ENCODE measurements at places on chromosomes 2 and 18.

GRCh38 chr2:99982744-99983143, 159.6 kb downstream of the AFF3 start:
- DNase-seq, result no peak

GRCh38 chr2:227890495-227891079, 19.2 kb downstream of the DAW1 start:
- no peak for DNase-seq

- DNase-seq, result no peak
These were observed 18.6 kb downstream of the PRKD3 start for GRCh38 chr2:37306024-37306423.

DNA sequence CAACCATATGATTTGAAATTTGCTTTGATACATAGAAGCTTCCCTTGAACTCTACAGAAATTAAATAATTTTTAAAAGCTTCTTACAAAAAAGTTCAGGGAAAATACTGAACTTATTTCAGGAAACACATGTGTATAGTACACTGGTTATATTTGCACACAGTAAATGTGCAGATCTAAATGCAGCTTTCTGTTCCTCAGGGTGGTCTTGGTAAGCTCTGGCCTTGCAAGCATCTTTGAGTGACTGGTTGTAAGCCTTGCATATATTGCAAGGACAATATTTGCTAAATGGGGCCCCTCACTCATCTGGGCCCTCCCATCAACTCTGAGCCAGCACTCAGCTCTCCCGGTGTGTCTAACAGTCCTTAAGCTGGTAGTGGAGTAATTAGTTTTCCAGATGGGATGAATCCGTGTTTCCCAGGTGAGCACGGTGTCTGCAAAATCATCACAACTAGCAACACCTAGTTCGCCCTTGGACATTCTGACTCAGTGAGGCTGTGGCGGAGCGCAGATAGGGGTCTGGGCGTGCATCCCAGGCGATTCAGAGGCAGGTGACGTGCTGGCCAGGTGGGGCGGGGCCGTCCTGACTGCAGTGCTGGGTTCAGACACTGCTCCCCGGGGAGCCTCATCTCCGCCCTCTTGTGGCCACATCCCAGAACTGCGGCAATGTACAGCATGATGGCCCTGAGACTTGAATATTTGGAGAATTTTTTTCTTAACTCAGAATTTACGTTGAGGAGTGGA, 149.6 kb downstream of the MBP start:
- DNase-seq, result peak; percentile 88

DNA sequence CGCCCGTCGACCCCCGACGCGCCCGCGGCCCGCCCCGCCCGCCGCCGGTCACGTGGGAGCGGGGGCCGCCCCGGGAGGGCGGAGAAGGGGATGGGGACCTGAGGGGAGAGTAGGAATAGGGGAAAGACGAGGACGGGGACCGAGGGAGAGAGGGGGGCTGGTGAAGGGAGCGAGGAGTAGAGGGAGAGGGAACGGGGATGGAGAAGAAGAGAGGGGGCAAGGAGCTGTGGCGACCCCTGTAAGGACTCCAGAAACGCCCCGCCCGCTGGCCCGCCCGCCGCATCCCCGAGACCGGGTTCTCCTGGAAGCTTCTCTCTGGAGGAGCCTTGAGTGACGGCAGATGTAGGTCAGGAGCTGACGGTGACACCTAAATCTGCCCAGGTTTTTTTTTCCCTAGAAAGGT, 615 bp downstream of the ADNP2 start:
- DNase-seq, result peak; percentile 29

GRCh38 chr18:8163286-8163959, 445.8 kb upstream of the RAB12 start:
- DNase-seq, result no peak

DNA sequence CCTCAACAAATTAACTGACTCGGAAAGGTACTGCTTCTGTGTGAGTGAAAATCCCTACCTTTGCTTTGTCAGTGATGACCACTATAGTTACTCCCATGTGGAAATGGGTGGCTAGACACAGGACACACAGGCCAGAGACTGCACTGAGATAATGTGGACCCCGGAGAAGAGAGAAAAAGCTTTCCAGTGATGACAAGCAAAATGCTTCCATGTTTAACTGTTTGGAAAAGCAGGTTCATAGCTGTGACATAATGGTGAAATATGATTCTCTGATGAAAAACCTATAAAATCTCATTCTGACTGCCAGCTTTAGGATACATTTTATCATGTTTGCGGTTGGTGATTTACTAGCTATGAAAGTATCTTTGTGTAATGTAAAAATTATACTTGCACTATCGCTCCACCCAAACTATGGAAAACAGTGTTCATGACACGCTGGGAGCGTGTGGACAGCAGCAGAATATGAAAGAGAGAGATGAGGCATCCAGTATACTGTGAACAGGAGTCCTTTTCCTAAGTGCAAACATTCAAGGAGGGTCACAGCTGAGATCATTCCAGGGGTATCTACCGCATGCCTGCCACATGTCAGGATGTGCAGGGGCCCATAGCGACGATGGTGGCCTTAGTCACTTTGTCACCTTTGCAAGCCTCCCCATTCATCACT, 782.7 kb upstream of the SOX11 start:
- DNase-seq, result no peak

DNA sequence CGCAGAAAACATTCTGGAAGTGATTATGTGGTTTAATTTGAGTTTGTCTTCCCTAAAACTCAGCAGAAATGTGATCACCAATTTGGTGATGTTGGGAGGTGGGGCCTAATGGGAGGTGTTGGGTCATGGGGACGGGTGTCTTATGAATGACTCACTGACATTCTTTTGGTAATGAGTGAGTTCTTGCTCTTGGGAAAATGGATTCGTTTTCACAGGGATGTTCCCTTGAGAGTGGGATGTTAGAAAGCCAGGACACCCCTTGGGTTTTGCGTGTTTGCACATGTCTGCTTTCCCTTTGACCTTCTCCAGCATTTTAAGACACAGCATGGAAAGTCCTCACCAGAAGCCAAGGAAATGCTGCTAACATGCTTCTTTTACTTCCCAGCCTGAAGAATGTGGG, 321.5 kb upstream of the NT5C1B start:
- no peak for DNase-seq

- no peak for DNase-seq
These were observed 17.7 kb upstream of the MAL start for GRCh38 chr2:95007822-95008221.

DNA sequence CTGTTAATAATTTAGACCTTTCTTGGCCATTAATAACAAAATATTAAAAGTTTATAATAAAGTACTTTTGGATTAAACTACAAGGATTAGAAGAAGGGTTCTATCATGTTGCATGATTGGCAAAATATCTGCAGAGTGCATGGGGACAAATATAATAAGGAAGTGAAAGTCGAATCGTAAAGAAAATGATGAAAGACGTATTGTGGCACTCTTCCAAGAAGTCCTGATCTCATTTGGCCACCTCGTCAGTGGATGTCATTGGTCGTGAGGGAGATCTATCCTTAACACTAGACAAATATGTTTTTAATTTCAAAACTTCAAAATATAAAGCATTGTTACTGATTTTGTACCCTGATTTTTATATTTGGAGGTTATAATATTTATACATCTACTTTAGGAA, 197.7 kb upstream of the STON1 start:
- DNase-seq, result no peak

GRCh38 chr2:65782996-65783650, 350.7 kb upstream of the SPRED2 start:
- DNase-seq, result no peak

DNA sequence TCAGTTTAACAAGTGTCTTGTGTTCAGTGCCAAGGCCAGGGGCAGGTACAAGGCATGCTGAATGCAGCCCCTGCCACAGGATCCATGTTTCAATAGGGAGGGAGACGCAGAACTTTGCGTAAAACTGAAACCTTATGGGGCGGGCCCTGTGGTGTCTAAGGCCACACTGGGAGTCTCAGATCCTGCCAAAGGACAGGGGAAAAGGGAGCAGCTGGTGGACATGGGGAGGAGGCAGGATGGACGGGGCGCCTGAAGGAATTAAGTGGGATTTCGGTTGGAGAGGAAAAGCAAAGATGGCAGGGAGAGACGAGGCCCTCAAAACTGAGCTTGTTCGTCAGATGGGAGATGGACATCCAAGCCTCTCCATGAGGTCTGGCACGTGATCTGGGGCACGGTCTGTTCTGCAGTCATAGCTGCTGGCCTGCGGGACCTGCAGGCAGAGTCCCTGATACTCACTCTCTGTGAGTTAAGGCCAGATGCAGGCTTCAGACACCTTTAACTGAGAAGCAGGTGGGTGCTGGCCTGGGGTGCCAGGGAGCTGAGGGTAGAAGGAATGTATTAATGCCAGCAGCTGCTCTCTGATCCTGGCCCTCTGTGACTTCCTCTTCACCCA, 48.8 kb downstream of the TCF7L1 start:
- no peak for DNase-seq

- DNase-seq, result no peak
These were observed at the start of gene SH3BP4 for GRCh38 chr2:234951664-234952269. Gene SH3BP4, plus strand, starts transcription at chr2:234952017. Its CDS starts 82,986 bp downstream, at chr2:235035003.

- DNase-seq, result no peak
These were observed 60.3 kb upstream of the CREB1 start for GRCh38 chr2:207469451-207469850.

- no peak for DNase-seq
These were observed 63.6 kb downstream of the SLC35F5 start for GRCh38 chr2:113692698-113693428.

GRCh38 chr2:78676921-78677696, 348.4 kb upstream of the REG3G start:
- no peak for DNase-seq

- DNase-seq, result no peak
These were observed 204.9 kb downstream of the ASB1 start for GRCh38 chr2:238631491-238632180.

DNA sequence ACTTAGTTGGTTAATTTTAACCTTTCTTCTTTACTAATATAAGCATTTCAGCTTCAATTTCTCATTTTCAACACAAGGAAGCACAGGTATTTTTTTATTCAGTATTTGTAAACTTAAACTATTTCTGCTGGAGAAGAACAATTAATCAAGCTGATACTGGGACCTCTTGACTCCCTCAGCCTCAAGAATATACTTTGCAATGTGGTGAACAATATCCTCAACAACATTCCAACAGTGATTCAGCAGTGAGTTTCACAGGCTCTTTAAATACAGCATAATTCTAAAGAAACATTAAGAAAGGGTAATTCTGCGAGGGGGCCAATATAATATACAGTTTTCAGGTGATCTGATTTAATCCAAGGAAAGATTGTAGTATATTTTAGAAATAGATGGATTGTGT, 10.0 kb downstream of the RAPGEF4 start:
- DNase-seq, result no peak

DNA sequence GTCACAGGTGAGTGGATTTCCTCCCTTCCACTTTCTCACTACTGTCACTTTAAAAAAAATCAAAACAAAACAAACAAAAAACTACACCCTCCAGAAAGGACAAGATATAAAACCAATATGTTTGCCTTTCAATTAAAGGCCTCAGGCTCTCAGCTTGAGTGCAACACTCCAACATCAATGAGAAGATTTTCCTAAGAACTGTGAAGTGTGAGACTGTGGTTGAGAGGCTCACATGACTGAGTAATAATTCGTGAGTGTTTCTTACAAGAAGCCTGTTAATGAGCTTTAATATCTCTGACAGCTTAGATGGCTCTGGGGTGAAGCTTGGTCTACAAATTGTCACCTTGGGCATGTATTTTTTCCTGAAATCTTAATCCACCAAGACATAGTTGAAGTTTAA, 216.1 kb downstream of the ETAA1 start:
- DNase-seq, result no peak

GRCh38 chr18:59689756-59690155, 7.5 kb downstream of the CCBE1 start:
- no peak for DNase-seq

GRCh38 chr2:7588295-7588694, 671.1 kb downstream of the RNF144A start:
- no peak for DNase-seq

DNA sequence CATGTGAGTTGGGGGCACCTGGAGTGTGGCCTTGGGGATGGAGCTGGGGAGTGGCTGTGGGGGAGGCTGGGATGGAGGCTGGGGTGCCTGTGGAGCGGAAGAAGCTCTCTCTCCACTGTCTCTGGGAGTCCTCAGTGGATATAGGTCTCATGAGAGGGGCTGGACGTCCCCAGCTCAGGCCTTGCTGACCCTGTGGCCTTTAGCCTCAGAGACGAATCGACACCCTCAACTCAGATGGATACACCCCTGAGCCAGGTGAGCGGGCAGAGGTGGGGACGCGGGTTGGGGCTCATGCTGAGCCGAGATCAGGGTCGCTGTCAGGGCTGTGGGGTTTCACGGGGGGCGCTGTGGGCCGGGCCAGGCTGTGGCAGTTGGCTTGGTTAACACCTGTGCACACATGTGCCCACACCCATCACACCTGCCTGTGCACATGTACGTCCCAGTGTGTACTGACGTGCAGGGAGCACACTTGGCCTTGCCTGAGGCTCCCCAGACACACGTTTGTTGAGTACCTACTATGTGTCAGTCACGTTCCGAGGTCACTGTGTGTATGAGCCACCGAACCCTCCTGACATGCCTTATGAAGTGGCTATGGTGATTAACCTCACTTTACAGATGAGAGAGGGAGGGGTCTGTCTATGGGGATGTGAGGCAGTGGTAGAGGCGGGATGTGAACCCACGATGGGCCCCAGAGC, 20.1 kb downstream of the ZAP70 start:
- DNase-seq, result no peak

DNA sequence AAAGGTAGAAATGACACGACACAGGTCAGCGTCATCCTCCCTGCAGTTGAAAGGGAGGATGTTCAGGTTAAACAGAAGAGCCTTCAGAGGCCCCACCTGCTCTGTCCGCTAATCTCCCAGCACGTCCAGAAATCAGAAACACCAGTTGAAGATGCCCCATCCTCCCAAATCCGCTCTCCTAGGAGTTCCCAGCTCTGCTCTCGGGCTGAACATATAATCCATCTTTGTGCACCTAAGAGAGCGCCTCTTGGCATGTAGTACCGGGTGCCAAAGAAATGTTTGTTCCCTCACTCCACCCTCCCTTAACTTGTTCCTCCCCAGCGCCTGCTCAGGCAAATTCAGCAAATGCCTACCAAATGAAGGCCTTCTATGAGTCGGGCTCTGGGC, 145.2 kb upstream of the SMAD2 start:
- no peak for DNase-seq

DNA sequence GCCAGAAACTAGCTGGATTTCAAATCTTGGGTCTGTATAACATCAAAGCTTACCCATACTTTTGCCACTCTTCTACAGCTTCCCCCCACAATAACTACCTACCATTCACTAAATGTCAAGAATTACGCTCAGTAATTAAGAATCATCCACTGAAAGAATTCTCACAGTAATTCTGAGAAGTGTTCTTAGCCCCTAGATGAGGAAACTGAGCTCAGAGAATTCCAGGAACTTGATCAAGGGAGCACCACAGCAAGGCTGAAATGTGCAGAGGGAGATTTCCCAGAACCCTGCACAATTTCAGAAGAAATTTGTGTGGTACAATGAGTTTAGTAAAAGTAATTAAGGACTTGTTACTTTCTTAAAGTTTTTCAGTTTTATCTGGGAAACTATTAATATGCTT, 194.5 kb upstream of the STK17B start:
- no peak for DNase-seq

- DNase-seq, result no peak
These were observed 5.8 kb downstream of the CUL3 start for GRCh38 chr2:224579411-224579810.

GRCh38 chr2:176075481-176075880, 8.3 kb downstream of the EVX2 start:
- DNase-seq, result no peak

- DNase-seq, result no peak
These were observed 187.6 kb upstream of the HNMT start for GRCh38 chr2:137776697-137777096.

GRCh38 chr18:34659579-34660517, 50.2 kb upstream of the DTNA start:
- DNase-seq, result no peak

- DNase-seq, result no peak
These were observed 127.6 kb upstream of the LINC00305 start for GRCh38 chr18:64276311-64277090.
